Metanephros (tissue), 2 donors: ENCODE measurements at places on chromosomes 7 and 10. TPM values are rescaled to one million over a fixed set of nuclear protein-coding genes. Genes with fewer than 3 reads are reported as not detected.

KCND2 gene
- total RNA-seq = 1.3 TPM

XRCC2 gene
- 4.1 TPM for total RNA-seq

RBM20 gene
- 5.4 TPM for total RNA-seq

SH2D4B gene
- total RNA-seq = 0.12 TPM

CTAGE8 gene
- total RNA-seq = 1.8 TPM

SPDYE2 gene
- not detected for total RNA-seq

ASB15 gene
- total RNA-seq = 4.4 TPM

NRF1 gene
- total RNA-seq = 25.5 TPM

PNLIP gene
- 0.12 TPM for total RNA-seq

EBF3 gene
- 12.2 TPM for total RNA-seq

CCDC201 gene
- total RNA-seq = not detected

NPSR1 gene
- total RNA-seq = not detected

C10orf105 gene
- 0.06 TPM for total RNA-seq

NPFFR1 gene
- total RNA-seq = 0.06 TPM

VENTX gene
- 0.18 TPM for total RNA-seq

MYL7 gene
- total RNA-seq = not detected

LGI1 gene
- 3.6 TPM for total RNA-seq

TBX20 gene
- not detected for total RNA-seq

GRM3 gene
- 0.18 TPM for total RNA-seq

NKX1-2 gene
- total RNA-seq = not detected

CRHR2 gene
- total RNA-seq = 0.64 TPM

NEUROG3 gene
- total RNA-seq = not detected

NEUROD6 gene
- total RNA-seq = not detected

AP4M1 gene
- total RNA-seq = 19.0 TPM

MRC1 gene
- total RNA-seq = 16.8 TPM

ICA1 gene
- 15.1 TPM for total RNA-seq

ATP5MK gene
- 117 TPM for total RNA-seq

SGMS1 gene
- total RNA-seq = 99.6 TPM

OPTN gene
- 34.4 TPM for total RNA-seq

ADIRF gene
- 46.2 TPM for total RNA-seq

ATG9B gene
- total RNA-seq = 0.70 TPM

TMEM196 gene
- not detected for total RNA-seq

TYW1B gene
- 6.9 TPM for total RNA-seq

TAF3 gene
- total RNA-seq = 3.9 TPM

CAMK2B gene
- 6.1 TPM for total RNA-seq

SCART1 gene
- total RNA-seq = 4.5 TPM

MBLAC1 gene
- 4.8 TPM for total RNA-seq

NAMPT gene
- total RNA-seq = 117 TPM

PTER gene
- 12.7 TPM for total RNA-seq

LRIT1 gene
- not detected for total RNA-seq
